ENCODE measurements at places on chromosomes 3 and 15. TPM values are rescaled to one million over a fixed set of nuclear protein-coding genes. Genes with fewer than 3 reads are reported as not detected.

CCDC54 gene
- total RNA-seq = not detected

DNA sequence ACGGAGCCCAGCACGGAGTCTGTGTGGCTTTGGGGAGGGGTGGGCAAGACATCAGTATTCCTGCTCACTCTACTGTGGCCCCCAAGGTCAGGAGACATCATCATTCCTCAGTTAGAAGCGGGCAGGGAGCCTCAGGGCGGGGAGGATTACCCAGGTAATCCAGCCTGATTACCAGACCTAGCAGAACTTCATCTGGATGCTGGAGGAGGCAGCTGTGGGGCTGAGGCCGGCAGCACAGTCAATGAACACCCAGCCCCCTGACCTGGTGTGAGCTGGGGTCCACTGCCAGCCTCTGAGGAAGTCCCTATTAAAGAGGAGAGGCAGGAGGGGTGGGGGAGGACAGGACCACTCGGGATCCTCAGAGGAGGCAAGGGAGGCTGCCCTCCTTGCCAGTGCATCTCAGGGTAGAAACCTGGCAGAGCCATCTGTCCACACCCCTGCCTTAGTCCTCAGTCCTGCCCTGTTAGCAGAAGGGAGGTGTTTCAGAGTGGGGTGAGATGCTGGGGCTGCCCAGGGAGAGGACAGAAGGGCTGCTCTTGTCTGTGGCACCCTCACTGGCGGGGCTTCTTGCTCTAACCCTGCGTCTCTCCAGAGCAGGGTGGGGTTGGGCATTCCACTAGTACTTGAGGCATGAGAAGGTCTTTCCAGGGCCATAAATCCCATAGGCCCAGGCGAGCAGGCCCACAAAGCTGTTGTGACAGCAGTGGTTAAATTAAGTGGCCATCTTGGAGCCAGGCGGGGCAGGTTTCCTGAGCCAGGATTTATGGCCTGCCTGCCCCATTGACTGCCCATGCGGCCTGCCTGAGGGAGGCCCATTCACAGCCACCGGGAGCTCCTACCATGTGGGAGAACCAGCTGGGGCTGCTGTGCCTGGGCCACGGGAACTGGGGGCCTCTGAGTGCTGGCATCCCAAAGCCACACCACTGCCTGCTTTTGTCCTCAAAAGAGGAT, 82.1 kb downstream of the LINGO1 start:
- H3K4me3 ChIP-seq = no peak overlapping the region
- H3K27ac ChIP-seq = no peak overlapping the region
- no peak for DNase-seq
- no peaks in the 10 kb centered on the region for H3K36me3 ChIP-seq
- H3K27me3 ChIP-seq = no peaks in the 10 kb centered on the region
- H3K4me1 ChIP-seq = peaks cover 2% of the 10 kb centered on the region

- H3K4me1 ChIP-seq = no peaks in the 10 kb centered on the region
- no peaks in the 10 kb centered on the region for H3K36me3 ChIP-seq
- no peak overlapping the region for H3K27ac ChIP-seq
- no peaks in the 10 kb centered on the region for H3K27me3 ChIP-seq
- no peak overlapping the region for H3K4me3 ChIP-seq
These were observed 79.8 kb downstream of the RHCG start for GRCh38 chr15:89416339-89417183.

GRCh38 chr3:180116203-180116602, 79.5 kb upstream of the PEX5L start:
- no peak overlapping the region for H3K4me3 ChIP-seq
- no peak for DNase-seq
- no peaks in the 10 kb centered on the region for H3K27me3 ChIP-seq
- H3K4me1 ChIP-seq = peaks cover 4% of the 10 kb centered on the region

DNA sequence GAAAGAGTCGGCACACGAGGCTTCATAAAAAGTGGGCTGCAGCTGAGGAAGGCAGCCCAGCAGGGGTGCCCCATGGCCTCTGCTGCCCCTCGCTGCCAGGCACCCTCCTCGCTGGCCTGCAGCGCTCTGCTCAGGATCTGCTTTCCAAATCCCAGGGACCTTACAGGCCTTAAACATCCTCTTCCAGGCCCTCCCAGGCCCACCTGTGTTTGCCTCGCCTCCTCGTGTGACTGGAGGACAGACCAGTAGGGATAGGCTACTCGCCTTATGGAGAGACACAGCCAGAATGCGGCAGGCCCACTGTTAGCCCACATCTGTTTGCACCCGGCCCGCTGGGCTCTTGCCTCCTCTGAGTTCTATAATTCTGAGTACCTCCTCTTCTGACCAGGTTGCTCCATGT, 124.5 kb upstream of the PLXNA1 start:
- no peaks in the 10 kb centered on the region for H3K4me1 ChIP-seq
- H3K27ac ChIP-seq = no peak overlapping the region
- H3K36me3 ChIP-seq = no peaks in the 10 kb centered on the region
- H3K4me3 ChIP-seq = no peak overlapping the region
- no peaks in the 10 kb centered on the region for H3K27me3 ChIP-seq
- no peak for DNase-seq

DNA sequence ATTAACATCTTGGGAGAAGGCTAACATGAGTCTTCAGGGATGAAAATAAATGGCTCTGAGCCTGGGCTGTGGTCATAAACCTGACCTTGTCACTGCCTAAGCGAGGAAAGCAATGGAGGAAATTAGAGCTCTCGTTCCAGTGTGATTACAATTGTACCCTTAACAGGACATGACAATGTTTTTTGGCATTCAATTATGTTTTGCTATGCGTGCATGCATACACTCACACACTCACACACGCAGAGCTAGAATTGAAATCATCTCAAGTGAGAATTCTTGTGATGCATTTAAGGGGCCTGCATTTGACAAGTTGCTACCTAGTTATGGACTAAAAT, 24.1 kb downstream of the ZNF80 start:
- no peak for DNase-seq
- no peaks in the 10 kb centered on the region for H3K27me3 ChIP-seq
- H3K4me1 ChIP-seq = no peaks in the 10 kb centered on the region
- no peak overlapping the region for H3K4me3 ChIP-seq
- H3K36me3 ChIP-seq = no peaks in the 10 kb centered on the region

DNA sequence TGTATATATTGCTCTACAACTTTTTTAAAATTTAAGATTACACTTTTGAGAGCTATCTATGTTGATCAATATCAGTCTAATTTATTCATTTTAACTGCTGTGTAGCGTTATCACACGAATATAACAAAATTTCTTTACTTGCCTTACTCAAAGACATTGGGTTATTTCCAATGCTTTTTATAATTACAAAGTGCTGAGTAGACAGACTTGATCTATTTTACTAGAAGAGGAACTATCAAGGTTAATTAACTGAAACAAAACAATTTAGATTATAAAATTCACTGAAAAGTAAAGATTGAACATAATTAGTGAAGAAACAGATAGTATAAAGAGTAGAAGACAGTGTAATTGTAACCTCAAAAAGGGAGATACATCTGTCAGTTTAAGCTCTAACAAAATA, 105.5 kb downstream of the TGFBR2 start:
- no peaks in the 10 kb centered on the region for H3K4me1 ChIP-seq
- no peaks in the 10 kb centered on the region for H3K36me3 ChIP-seq
- DNase-seq = no peak
- H3K4me3 ChIP-seq = no peak overlapping the region
- no peaks in the 10 kb centered on the region for H3K27me3 ChIP-seq

Measured in ovary (tissue), 10 donors.